Fibroblast of gingiva (primary cell): ENCODE measurements at places on chromosomes 13 and 19.
A peak's percentile ranks its signal among the peaks of the same experiment; 100 is the strongest.

- no peak for DNase-seq
Measured at GRCh38 chr19:7676376-7676775, 514 bp upstream of the MCEMP1 start.

- no peak for DNase-seq
Measured at GRCh38 chr19:547117-547516, 3.3 kb downstream of the GZMM start.

- DNase-seq: peak; percentile 39
Measured at GRCh38 chr19:38830039-38830733, 1.4 kb downstream of the ECH1 start.

- no peak for DNase-seq
Measured at GRCh38 chr13:39855236-39855635, 199.8 kb downstream of the COG6 start.

DNA sequence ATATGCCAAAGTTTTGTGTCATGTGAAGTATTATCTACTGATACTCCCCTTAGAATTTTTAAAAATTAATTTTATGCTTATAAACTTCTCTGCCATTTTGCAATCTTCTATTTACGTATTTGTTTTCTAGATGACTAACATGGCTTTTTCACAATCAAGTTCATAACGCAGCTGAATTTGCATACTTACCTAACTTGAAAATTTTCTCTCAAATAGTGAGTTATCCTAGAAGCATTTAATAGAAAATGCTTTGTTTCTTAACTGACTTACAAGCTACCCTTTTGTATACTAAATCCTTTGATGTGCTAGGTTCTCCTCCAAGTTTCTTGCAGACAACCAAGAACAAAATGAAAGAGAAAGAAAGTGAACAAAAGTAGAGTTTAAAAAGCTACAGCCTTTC is 683.5 kb downstream of the LIG4 start:
- DNase-seq: peak; percentile 9

- peak; percentile 54 for DNase-seq
Measured at GRCh38 chr19:13091400-13092157, 11.1 kb downstream of the LYL1 start.

DNA sequence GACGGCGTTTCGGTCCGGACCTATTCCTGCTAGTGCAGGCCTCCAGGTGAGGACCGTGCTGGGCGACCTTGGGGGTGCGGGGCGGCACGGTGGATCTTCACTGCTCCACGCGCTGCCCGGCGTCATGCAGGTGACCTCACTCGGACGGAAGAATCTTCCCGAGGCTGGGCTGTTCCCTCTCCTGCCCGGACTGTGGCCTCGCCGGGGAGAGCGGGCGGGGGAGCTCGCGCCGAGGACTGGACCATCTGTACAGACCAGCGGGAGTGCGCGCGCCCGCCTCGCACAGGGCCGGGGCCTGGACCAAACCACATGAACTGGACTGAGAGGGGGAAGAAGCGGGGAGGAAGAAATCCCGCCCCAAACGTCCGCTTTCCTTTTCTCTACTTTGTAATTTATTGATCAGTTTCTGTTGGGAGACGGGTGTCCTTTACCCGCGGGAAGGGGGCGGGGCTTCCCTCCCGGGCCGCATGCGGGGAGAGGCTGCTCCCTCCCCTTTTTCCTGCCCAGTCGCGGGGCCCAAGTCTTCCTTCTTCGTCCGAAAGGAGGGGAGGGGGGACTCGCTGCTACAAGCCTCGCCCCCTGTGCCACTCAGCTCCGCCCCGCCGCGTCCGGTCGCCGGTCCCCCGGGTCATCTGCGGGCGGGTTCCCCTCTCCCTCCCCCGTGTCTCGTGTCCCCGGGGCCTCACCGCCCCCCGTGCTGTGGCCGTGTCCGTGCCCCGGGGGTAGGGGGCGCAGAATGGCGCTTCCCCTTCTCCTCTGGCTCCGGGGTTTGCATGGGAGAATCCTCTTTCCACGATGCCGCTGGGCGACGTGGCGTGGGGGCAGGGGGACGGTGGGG is 4.9 kb downstream of the HRC start:
- DNase-seq: peak; percentile 75

- peak; percentile 24 for DNase-seq
Measured at GRCh38 chr13:94660695-94661326, 51.5 kb downstream of the SOX21 start.

- no peak for DNase-seq
Measured at GRCh38 chr19:7869453-7869909, 4.7 kb downstream of the PRR36 start.

GRCh38 chr19:15443838-15444237 is 5.9 kb downstream of the WIZ start:
- DNase-seq: peak; percentile 27

GRCh38 chr19:37221136-37221535 is 3.1 kb downstream of the ZNF383 start:
- no peak for DNase-seq

DNA sequence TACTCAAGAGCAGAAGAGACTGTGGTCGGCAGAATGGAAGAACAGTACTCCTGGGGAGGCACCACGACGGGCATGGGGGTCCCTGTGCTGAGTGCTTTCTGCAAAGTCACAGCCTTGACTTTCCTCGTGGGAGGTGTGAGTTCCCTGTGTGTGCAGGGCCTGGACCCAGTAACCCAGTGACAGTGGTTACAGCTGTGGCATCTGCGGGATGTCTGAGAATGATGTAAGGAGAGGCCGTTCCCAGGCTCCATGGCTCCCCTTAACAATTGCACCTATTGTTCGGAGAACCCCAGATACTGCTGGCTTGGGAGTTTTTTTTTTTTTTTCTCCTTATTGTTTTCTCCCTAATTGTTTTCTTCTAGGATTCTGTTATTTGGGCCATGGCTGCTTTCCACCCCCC is 5.1 kb upstream of the NANOS2 start:
- no peak for DNase-seq

DNA sequence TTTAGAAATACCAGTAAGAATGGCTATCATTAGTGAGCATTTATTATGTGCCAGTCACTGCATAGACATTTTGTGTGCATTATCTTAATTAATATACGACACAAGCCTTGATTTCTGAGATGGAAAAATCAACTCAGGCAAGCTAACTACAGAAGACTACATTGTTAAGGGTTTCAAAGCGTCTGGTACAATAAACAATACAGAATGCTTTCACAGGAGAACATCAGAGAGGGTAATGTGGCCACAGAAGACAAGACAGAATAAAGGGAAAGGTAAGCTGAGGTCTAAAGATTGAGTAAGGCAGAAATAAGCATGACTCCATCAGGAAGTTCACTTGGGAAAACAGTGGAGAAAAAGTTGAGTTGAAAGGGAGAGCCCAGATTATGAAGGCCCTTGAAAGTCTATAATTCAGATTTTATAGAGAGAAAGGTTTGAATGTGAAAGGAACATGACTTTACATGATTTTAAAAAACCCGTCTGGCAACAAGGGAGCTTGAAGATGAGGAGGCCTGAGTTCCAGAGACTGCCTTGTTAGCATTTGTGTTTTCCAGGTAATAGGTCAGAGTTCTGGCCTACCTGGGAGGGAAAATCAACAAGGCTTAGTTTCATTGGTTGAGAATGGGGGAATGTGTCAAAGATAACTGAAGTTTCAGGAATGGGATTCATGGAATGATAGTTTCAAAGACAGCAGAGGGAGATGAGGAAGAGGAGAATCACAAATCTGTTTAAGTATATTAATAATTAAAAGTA is 1.8 kb upstream of the MBNL2 start:
- no peak for DNase-seq

DNA sequence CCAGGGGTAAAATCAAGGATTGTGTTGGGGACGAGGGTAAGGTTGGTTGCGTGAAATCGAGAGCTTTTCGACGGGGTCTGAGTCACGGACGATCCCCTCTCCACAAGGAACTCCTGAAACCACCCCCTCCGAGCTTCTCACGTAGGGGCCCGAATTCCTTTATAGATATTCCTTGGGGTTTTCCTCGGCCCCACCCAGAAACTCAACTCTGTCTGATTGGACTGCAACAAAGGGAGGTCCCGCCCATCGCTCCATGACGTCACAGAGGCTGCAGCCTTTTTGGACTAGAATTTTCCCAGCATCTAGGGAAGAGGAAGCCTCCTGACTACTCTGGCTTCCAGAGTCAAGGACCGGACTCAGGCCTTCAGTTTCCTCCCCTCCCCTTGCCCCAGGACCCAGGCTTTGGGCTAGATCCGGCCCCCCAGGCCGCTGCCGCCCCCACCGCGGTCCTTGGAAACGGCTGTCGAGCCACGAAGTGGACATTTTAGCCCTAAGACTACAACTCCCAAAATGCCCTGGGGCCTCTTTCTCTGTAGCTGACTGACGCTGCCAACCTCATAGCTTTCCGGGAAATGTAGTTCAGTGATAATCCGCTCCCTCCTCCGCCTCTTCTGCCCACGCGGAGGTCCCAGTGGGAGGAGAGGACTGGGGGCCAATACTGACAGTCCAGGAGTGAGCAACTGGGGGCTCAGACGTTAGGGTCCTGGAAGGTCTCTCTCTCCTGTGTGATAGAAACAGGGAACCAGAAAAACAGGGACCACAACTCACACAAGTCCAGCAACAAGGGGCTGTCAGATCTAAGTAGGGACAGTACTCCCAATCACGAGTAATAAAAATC is at the start of gene IZUMO1:
IZUMO1 (minus strand) TSS at position 172 of the 838 bp plus-strand sequence. CDS start 1,050 bp downstream, outside the sequence.
- DNase-seq: peak; percentile 77
